Activated CD4-positive, alpha-beta memory T cell treated with anti-CD3 and anti-CD28 coated beads, Interleukin-2, amount 10 ng/mL, durations not matched to agents 7 days and 5 days (primary cell): ENCODE measurements at places on chromosomes 1 and 21. TPM values are rescaled to one million over a fixed set of nuclear protein-coding genes. Genes with fewer than 3 reads are reported as not detected.
A peak's percentile ranks its signal among the peaks of the same experiment; 100 is the strongest.

- DNase-seq, result no peak
Observed at GRCh38 chr1:82464362-82465001, 663.7 kb downstream of the ADGRL2 start.

DNA sequence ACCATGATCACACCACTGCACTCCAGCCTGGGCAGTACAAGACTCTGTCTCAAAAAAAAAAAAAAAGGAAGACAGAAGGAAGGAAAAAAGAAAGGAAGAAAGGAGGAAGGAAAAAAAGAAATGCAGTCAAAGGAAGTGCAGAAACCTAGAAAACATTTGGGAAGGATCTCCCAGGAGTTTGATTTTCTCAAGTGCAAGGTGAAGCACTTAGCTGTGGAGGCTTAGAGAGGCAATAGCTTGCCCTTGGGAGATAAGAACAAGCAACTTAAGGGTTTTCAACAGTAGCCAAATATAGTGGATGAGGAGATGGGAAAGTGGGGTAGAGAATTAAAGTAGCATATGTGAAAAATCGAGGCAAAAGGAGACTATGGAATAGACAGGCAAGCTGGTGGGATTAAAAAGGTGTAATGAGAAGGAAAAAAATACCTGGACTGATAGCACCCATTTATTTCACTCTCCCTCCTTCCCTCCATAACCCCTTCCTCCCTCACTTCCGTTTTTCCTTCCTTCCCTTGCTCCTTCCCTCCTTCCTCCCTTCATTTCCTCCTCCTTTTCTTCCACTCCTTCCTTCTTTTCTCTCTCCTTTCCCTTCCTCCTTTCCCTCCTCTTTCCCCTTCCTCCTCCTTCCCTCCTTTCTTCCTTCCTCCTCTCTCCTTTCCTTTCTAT is 6.8 kb upstream of the FAM89A start:
- no peak for DNase-seq

DNA sequence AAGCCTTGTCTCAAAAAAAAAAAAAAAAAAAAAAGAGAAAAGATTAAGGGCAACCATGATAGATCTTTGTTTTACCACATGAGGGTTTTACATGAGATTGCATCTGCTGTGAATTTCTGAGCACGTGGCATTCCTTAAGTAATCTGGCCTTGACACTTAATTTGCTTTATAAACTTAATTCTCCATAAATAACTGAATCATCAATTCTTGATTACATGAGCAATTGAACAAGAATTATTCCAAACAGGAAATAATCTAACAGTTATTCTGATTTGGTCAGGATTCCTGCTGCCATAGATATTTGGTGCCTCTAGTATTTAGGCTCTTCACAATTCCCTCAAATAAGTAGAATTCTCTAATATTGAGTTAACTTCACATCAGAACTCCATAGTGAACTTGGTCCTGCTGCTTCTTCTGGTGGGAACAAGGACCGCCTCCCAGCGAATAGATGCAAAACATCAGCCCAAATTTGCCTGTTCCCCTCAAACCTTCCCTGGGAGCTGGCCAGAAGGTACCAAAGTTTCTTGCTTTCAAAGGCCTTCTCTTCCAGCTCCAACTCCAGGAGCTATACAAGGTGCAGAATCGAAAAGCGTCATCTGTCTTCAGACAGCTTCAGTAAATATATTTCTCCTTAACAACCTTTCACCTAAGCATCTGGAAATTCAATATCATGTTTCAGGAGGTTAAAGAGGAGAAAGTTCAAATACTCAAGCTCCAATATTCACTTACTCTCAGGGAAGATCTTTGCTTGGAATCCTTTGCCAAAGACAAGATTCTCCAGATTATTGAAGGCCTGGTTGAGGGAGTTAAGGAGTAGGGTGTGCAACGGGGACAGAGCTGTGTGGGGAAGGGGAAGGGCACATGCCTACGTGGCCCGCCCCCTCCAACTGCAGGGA is 1.0 kb downstream of the KRTCAP2 start:
- no peak for DNase-seq

DNA sequence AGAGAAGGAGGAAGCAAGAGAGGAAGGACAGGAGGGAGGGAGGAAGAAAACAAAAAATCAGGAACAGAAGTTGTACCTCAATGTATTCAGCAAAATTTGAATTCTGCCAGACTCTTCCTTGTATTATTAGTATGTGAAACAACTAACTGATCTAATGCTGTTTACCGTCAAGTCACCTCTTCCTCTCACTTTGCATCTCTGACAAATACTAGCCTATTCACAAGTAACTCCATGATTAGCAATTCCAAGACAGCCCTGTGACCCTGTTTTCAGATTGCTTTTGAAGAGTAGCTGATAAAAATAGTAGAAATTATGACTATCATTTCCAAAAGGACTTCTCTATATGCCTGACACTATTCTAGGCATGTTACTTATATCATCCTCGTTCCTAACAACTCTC is 445.4 kb downstream of the NEGR1 start:
- no peak for DNase-seq

DNA sequence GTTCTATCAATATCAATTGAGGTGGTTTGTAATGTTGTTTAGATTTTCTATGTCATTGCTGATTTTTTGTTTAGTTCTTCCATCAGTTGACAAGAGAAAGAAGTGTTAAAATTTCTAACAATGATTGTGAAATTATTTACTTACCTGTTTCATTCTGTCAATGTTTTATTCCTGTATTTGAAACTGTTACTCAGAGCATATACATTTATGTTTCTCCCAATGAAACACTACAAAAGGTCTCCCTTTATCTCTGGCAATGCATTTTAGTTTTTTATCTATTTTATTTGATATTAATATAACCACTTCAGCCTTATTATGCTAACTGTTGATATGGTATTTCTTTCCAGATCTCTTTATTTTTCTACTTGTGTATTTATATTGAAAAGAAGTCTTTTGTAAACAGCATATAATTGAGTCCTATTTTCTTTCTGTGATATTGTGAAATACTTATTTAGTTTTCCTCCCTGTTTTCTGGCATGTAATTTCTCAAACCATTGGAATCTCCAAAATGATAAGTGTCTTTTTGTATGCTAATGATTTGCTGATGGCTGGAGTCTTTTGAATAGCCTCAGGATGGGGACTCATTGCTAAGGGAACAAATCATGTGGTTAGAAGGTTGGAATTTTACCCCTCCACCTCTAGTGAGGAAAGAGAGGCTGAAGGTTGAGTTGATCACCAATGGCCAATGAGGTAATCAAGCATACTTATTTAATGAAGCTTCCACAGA is 122.0 kb downstream of the ADSS2 start:
- no peak for DNase-seq

Gene FCMR
- total RNA-seq, result 121 TPM

DNA sequence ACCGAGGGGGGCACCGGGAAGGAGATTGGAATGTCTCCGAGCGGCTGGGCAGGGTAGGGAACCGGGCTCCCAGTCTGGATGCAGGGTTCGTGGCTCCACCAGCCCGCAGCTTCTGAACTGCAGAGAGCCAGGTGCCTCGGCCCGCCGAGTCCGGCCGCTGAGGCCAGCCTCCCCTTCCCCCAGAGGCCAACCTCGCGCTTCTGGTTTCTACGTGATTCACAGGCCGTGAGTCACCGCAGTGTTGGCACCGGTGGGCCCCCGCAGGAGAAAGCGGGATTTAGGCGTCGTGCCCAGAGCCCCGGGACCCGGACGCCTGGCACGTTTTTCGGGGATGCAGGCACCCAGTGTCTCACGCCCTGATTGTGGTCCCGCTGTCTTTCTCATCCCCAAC is 458 bp downstream of the CRABP2 start:
- DNase-seq, result peak; percentile 21

DNA sequence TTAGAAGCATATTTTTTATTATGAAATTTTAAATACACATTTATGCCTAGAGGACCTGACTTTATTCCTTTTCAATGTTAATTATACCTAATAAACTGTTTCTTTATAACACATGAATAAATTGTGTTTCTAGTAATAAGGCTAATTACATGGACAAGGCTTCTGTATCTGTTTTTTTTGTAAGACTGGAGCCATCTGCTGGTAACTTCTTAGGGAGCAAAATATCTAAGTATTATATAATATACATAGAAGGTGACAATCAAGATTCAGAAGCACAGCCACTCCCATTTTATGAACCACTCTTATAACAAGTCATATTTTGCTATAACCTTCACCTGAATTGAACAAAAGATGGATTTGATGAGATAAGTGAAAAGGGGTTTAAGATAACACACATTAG is 84.2 kb downstream of the LBR start:
- DNase-seq, result no peak

GRCh38 chr21:16307256-16307655 is 577.5 kb downstream of the USP25 start:
- no peak for DNase-seq

Gene S1PR1
- 220 TPM for total RNA-seq

Gene ZNF593OS
- not detected for total RNA-seq

Gene LRRC53
- total RNA-seq, result not detected

DNA sequence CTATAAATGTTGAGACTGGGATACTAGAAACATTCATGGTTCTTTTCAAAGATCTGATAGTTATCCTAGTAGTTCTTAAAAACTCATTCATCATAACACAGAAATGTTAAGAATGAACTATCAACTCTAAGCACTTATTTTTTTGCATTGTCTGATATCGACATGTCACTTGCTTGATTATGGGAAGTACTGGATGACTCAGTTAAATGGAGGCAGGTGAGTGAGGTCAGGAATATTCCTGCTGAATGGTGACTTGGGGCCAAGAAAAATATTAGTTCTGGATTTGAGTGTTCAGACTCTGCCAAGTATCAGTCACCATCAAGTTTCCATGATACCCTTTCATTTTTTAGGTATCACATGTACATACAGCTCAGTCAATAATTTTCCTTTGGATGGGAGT is 63.6 kb downstream of the NEK7 start:
- DNase-seq, result no peak

Gene TRIM46
- 17.8 TPM for total RNA-seq

DNA sequence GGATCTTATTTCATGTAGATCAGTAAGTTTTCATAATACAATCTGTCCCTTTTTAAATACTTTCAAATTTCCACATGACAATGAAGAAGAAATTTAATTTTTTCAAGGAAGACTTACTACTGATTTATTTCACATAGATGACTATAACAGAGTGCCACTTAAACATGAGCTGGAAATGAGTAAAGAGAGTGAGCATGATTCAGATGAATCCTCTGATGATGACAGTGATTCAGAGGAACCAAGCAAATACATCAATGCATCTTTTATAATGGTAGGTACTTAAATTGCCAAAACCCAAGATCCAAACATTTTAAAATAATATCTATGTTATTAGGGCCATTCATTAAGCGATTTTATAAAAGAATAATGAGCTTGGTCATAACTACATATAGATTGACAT is 110.4 kb downstream of the PTPRC start:
- no peak for DNase-seq

- no peak for DNase-seq
Observed at GRCh38 chr1:232597721-232598120, 32.2 kb downstream of the SIPA1L2 start.

DNA sequence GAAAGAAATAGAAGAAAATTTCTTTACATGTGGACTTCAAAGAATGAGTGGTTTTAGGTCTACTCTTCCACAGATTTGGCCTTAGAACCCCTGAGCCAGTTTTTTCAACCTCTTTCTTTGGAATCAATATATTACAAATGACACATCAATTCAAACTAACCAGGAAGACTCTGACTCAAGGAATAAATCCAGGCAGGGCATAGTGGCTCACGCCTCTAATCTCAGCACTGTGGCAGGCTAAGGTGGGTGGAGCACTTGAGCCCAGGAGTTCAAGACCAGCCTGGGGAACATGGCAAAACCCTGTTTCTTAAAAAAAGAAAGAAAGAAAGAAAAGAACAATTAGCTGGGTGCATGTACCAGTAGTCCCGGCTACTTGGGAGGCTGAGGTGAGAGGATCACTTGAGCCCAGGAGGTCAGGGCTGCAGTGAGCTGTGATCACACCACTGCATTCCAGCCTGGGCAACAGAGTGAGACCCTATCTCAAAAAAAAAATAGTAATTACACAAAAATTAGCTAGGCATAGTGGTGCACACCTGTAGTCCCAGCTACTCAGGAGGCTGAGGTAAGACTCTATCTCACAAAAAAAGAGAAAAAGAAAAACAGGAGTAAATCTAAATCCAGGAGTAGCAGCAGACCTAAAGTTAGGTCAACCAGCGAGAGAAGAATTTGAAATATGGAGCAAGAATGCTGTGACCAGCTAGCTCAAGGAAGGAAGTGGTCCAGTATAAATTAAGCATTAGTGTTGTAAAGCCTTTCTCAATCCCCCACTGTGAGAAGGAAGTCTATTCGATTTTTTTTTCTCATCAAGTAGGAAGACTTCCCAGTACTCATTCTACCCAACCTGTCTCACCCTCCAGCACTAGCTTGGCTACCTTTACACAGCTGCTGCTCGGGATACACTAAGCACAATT is 1.9 kb downstream of the SORT1 start:
- no peak for DNase-seq

GRCh38 chr21:20603236-20603635 is 395.0 kb upstream of the NCAM2 start:
- DNase-seq, result no peak

DNA sequence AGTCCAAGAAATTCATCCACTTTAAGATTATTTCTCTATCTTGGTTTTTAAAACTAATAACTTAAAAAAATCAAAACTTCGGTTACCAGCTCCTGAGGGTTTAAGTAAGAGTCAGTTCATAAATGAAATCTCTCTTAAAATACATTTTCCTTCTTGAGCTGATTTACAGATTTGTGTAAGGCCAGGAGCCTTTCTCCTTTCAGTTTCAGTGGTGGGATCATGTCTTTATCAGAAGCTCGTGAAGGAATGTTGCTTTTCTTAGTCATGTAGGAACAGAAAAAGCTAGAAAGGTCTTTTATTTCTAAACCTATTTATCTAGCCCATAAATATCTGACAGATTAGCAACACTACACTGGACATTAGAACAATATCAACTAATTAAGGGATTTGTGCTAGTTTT is 390.2 kb downstream of the GPATCH2 start:
- no peak for DNase-seq
